ENCODE measurements at places on chromosomes 11 and 22.

GRCh38 chr11:126140926-126141280 lies 70.5 kb downstream of the RPUSD4 start:
- DNase-seq: no peak

DNA sequence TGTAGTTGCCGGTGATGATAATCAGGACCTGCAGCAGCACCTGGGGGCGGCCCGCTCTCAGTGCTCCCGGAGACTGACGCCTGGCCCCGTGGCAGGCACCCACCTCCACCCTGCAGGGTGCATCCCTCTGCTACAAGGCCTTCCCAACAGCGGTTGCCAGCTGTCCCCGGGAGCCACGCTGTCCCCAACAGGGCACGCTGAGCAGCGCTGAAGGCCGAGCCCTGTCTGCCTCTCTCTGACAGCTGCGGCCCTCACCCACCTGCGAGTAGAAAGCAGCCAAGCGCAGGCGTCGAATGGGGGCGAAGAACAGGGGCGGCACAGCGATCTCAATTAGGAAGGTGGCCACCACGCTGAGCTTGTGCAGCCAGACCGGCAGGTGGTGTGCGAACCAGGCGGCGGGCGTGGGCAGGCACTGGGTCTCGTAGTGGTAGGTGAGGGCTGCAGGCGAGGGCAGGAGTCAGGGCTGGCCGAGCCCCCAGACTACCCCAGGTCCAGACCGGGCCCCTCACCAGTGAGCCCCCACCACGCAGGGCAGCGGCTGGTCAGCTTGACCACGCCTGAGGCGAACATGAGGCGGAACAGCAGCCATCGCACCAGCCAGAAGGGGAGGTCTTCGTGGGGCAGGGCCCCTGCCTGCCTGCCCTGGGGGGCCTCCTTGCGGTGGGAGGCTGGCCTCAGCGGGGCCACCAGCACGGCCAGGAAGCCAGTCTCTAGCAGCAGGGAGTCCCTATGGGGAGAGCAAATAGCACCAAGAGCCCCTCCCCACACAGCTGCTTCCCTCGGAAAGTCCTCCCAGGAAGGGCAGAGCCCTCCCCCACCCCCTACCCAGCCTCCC lies 1.5 kb downstream of the LMF2 start:
- DNase-seq: no peak

- DNase-seq: no peak
Measured at GRCh38 chr22:49235463-49236300, 592.0 kb downstream of the BRD1 start.

DNA sequence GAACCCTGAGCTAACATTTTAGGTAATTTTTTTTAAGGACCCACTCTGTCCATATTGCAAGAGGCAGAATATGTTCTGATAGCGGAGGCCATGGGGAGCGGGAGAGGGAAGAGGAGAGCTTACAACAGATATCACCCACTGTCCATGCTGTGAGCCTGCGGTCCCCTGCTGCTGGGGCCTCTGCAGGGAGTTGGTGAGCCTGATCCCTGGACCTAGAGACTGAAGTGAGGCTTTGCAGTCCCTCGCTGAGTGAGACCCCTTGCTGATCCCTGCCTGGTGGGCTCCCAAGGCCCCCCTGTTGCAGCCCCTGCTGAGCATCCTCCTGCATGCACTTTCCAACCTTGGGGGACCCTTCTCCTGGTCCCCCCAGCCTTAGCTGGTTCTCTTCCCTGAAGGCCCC lies 12.5 kb downstream of the MIF start:
- DNase-seq: no peak

GRCh38 chr11:35971841-35972422 lies 28.1 kb downstream of the LDLRAD3 start:
- DNase-seq: no peak

DNA sequence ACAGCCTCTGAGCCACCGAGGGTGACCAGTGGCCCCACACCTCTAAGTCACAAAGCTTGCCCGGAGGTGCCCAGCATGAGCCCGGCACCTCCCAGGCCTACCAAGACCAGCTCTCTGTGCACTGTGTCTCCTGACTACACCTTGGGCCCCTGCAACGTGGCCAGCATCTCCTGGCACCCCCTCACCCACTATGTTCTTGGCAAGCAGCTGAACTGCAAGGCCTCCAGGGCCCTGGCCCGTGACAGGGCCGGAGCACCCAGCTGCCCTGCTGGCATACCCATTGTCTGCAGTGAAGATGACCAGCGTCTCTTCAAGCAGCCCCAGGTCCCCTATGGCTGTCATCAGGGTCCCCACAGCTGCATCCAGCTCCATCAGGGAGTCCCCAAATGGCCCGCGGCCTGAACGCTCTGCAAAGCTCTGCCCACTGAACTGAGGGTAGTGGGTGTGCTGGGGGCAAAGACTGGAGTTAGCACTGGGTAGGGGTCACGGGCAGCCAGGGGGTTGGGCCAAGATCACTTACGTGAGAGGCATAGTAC lies 1.6 kb downstream of the ARSA start:
- DNase-seq: no peak

- DNase-seq: no peak
Measured at GRCh38 chr11:15278128-15278527, 163.4 kb downstream of the INSC start.

DNA sequence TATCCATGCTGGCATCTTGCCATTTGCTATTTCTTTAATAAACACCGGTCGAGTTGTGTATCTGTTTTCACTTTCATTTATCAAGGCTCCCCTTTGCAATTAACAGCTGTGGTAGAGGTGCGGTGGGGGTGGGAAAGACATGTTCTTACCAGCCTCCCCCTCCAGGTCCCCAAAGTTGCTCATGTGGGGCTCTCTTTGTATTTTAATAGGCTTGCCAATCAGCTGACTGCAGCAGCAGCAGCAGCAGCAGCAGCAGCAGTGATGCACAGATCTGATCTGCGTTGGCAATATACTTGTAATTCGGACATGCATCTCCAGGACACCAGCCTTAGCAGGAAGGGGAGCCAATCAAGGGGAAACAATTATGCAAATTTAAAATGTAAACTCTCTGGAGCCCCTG lies 40.3 kb upstream of the E2F8 start:
- DNase-seq: no peak

- no peak for DNase-seq
Measured at GRCh38 chr22:37295213-37295886, 13.0 kb downstream of the CYTH4 start.

DNA sequence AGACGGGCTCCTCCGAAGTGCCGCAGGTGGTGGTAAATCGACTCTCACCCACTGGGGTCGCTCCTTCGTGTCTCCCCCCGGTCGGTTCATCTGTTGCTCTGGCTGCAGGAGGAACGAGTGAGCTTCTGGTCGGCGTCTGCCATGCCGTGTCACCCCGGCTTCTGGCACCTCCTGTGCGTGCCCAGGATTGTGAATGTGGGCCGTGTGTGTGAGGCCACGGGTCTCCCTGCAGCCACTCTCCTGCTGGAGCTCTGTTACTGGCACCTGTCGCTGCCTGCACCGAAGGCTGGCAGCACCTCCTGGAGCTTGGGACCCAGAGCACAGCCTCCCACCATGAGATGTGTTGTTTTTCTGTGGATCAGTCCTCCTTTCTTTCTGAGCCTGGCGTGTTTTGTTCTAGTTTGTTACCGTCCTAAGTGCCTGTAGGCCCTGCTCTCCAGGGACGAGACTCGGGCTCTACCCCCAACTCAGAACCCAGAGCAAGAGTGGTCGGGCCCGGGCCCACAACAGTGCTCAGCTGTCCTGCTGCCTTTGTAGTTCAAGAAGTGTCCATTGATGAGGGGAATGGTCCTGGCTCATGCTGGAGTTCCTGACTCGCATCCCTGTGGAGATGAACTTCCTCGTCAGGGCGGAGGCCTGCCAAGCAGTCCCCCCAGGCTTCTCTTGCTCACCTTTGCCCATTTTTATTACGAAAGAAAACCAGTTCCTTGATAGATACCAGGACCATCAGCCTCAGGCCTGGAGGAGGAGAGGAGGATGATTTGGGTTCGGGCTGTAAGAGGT lies 66.6 kb downstream of the MED15 start:
- no peak for DNase-seq

DNA sequence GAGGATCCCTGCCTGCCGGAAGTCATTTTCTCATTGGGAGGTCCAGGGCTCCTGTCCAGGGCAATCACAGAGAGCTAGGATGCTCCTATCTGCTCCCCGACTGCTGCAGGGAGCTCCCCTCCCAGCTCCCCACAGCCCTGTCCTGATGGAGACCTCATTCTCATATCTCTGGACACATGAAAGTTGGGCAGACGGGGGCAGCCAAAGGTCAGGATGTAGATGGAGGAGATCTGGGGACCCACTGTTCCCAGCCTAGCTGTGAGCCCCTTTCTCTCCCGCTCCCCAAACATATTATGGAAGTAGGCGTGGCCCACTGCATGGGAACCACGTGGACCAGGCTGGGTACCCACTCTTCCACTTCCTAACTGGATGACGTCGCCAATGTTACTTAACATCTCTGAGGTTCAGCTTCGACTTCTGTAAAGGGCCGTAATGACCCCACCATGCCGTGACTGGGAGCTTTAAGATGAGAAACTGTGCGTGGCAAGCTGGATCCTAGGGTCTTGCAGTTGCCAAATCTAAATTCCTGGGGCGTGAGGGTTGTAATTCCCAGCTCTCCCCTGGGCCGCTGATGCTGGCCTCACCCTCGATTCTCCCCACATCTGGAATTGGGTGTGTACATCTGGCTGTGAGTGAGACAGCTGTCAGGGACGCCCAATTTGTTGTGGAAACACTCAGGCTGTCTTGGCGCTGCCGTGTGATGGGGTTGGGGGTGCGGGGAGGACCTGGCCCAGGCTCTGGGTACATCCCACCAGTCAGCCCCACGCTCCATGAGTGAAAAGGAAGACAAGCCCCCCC lies 1.8 kb downstream of the CDC42EP2 start:
- DNase-seq: no peak

DNA sequence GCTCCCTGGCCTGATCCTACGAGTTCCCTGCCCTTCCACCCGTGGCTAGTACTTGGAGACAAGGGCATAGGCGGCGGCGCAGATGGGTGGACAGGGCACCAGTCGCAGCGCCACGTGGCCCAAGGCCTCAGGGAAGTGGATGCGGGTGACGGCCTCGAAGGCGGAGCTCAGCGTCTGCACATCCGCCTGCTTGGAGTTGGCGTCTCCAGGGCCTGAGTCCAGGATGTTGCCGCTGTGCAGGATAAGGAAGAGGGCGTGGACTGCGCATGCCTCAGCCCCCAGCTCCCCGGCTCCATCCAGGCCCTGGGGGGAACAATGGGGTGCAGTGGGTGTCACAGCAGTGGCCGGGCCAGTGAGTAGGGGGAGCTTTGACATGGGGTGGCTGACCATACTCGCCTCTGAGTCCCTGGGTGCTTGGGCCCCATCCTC lies 6.6 kb downstream of the PITPNM1 start:
- no peak for DNase-seq

- DNase-seq: no peak
Measured at GRCh38 chr22:28395920-28396753, 283.5 kb downstream of the TTC28 start.

GRCh38 chr11:127362754-127363308 lies 362.3 kb upstream of the KIRREL3 start:
- no peak for DNase-seq

- no peak for DNase-seq
Measured at GRCh38 chr11:62142921-62143320, 19.1 kb downstream of the INCENP start.
